CD4-positive, alpha-beta T cell treated with Interleukin-4 for 1 hour (primary cell): ENCODE measurements at places on chromosomes 4 and X.

DNA sequence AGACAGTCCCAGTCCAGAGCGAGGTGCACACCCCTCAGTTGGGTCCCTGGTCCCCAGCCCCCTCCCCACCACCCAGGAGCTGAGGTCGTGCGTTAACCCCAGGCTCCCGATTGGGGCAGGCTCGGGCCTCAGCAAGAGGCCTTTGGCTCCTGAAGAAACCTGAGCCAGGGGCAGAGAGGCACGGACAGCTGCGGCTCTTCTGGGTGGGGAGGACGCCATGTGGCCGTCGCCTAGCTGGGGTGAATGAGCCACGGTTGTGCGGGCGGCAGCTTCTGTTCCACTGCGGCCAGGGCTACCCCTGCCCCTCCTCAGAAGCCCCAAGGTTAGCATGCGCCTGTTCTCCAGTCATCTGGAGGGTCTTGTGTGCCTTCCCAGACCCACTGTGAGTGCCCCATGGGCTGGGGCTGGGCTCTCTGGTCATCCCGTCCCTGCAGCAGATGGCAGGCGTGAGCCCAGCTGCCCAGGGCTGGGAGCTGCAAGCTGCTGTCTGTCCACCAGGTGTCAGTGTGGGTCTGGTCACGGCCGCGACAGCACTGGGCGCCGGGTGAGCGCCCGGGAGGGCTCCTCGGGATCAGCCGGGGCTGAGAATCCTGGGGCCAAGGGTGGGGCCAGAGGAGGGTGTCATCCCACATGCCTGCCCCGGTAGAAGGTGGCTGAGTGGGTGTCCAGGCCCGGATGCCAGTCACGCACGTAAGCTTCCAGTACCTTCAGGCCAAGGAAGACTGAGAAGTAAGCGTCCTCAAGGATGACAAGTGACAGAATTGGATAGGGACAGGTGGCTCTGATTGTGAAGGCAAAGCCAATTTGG, 21.9 kb downstream of the ATP2B3 start:
- peak; percentile 59 for DNase-seq

DNA sequence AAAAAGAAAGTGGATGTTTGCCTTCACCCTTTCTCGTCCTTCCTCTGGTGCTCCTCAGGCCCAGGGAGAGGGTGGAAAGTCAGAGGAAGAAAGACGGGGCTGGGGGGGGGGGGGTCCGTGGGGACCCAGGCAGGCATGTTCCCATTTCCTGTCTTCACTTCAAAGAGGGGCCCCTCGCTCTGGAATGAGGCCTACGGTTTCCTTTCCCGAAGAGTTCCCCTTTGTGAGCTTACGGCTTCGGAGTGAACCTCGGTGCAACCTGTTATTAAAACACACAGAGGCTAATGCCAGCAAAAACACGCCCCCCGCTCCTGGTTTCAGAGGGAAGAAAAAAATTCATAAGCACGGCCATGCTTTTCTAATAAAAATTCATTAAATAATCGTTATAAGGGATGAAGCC, 40.1 kb downstream of the SHOX start:
- no peak for DNase-seq

DNA sequence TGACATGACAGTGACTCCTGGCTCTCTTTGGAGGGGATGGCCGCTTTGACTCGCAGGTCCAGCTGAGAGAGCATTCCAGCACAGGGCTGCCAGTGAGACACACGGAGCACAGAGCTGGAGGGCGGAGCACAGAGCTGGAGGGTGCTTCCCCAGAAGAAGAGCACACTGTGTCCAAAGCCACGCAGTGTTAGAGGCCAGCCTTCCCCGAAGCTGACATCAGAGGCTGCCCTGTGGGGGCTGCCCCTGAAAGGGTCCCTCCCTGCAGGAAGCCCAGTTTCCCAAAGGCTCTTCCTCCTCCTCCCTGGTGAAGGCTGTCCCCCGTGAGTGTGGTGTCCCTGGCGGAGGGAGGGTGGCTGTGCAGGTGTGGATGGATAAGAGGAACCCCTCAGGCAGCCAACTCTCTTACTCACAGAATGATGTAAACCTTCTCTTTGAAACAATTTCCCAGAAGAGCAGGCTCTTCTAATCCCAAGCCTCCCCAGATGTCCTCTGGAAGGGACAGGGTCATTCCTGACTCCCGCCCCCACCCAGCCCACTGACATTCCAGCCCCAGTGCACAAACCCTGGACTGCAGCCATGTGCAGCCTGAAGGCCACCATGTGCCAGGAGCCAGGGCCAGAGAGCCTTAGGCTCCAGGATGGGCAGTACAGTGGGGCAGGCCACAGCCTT, 53.4 kb downstream of the PSAPL1 start:
- no peak for DNase-seq

- DNase-seq = no peak
These were observed 124.5 kb downstream of the RAPGEF2 start for GRCh38 chr4:159227378-159227777.

DNA sequence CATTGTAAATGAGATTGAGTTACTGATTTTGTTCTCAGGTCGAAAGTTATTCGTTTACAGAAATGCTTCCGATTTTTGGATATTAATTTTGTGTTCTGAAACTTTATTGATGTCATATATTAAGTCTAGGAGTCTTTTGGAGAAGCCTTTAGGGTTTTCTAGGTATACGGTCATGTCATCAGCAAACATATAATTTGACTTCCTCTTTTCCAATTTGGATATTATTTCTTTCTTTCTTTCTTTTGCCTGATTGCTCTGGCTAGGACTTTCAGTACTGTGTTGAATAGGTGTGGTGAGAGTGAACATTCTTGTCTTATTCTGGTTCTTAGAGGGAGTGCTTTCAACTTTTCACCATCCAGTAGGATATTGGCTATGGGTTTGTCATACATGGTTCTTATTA, 35.4 kb upstream of the PDLIM5 start:
- no peak for DNase-seq

- no peak for DNase-seq
These were observed 9.3 kb downstream of the MXD4 start for GRCh38 chr4:2252530-2253091.

GRCh38 chr4:142203505-142203904, 567.1 kb downstream of the IL15 start:
- no peak for DNase-seq

GRCh38 chr4:181193131-181193930, 1049.9 kb upstream of the TENM3 start:
- no peak for DNase-seq

DNA sequence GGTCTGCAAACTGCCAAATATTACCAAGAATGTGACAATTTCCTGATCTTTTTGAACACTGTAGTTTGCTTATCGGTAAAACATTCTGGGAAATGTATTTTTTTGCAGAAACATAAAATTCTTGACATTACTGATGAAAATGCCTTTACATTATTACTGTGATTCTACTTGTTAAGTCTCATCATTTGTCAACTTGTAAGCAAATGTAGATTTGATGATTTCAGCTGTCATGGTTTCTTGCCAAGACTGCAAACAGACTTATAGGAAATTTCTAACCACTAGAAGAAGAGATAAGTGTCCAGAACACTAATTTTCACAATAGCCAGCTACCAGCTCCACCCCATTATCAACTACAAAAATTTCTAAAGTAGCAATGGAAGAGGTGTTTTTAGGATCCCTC, 560.4 kb downstream of the STPG2 start:
- DNase-seq = no peak

DNA sequence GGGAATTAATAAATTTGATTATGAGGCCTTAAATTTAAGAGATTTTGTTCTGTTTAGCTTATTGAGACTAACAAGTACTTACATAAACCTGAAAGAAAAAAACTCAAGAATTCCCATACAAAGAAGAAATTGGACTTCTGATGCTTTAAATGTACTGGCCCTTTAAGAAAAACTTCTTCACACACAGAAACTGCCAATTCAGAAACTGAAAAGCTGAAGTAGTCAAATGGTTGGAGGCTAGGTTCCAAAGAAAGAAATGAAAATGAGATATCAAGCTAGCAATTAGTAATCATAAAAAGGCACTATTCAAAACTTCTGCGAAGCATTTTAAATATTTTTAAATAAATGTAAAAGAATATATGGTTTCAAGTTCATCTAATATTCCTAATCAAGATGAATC, 151.3 kb downstream of the THOC2 start:
- DNase-seq = no peak

- no peak for DNase-seq
These were observed 4.2 kb upstream of the NOCT start for GRCh38 chr4:139011225-139011950.

DNA sequence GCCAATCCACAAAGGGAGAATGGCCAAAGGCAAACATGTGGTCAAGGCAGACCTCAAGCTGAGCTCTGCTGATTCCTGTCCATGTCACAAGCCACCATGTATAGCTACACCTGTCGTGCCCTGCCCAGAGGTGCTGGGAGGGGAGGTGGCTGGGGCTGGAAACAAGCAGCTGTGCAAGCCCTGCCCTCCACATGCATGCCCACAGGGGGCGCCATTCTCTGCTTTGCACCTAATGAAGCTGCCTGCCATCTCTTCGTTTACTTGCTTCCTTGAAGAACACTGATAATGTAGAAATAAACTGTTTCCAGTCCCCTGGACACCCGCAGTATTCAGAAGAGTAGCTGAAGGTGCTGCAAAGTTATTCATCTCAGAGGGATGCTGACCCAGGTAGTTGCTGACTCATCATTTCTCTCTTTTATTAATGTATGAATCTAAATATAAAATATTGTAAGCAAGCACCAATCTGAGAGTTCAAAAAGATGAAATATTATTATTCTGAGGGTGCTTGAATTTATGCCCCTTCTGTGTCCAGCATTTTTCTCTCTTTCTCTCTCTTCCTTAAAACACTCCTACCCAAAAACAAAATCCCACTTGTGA, 278.6 kb downstream of the ADGRA3 start:
- DNase-seq = peak; percentile 18

GRCh38 chrX:12610079-12610478, 181.1 kb upstream of the PRPS2 start:
- DNase-seq = no peak
